Esophagus muscularis mucosa (tissue), 4 donors: ENCODE measurements at places on chromosomes 11 and 22. TPM values are rescaled to one million over a fixed set of nuclear protein-coding genes. Genes with fewer than 3 reads are reported as not detected.

- DNase-seq: no peak
These were observed 17.1 kb downstream of the SYT9 start for GRCh38 chr11:7268758-7269157.

DNA sequence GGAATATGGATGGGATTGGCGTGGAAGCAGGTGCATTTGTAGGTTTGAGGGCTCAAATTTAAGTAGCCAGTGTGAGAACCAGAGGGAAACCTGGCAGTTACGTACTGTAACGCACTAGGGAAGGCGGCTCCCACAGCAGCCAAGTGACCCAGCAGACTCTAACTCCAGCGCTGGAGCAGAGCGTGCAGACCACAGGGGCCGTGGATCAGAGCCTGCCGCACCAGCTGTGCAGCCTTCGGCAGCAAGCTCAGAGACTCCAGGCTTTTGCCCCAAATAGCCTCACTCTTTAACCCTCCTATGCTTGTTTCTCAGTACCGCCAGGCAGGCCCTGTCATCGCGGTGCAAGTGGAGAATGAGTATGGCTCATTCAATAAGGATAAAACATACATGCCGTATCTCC lies 12.3 kb downstream of the GLB1L3 start:
- DNase-seq: peak; percentile 64

GRCh38 chr11:79087238-79087960 lies 353.4 kb downstream of the TENM4 start:
- DNase-seq: no peak

DNA sequence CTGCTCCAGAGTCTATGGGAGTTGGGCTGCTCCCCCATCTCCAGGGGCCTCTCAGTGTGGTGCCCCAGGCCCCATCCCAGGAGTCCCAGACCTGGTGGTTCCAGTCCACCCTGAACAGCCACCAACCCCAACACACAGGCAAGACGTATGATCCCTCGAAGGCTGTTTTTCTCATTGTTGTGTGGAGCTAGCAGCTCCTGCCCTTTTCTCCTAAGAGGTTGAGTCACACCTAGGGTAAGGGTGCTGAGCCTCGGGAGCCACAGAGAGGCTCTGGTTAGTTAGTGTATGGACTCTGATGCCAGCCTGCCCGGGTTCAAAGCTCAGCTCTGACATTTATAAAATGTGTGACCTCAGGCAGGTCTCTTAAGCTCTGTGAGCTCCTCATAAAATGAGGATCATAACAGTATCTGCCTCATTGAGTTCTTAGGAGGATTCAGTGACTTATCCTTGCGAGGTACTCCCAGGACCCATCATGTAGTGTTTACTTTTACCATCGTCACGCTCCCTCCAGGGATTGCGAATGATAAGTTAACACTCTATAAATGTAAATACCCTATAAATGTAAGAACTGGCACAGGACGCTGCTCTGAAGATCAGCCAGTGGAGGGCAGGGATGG lies 47.2 kb downstream of the FBLN1 start:
- DNase-seq: no peak

- no peak for DNase-seq
These were observed 29.8 kb downstream of the TEAD1 start for GRCh38 chr11:12704049-12704448.

GRCh38 chr11:78977009-78977408 lies 402.3 kb upstream of the NARS2 start:
- DNase-seq: no peak

- DNase-seq: no peak
These were observed 142.4 kb upstream of the NARS2 start for GRCh38 chr11:78717041-78717440.

LRRC10B gene
- total RNA-seq: 2.2 TPM

PRDM10 gene
- 5.1 TPM for total RNA-seq

FGF4 gene
- total RNA-seq: not detected

KCNJ5 gene
- total RNA-seq: 1.2 TPM

GGTLC3 gene
- total RNA-seq: not detected
